ENCODE measurements at places on chromosomes 2 and 18.
A peak's percentile ranks its signal among the peaks of the same experiment; 100 is the strongest.

GRCh38 chr2:58606799-58607198 lies 365.7 kb upstream of the FANCL start:
- DNase-seq = no peak

- peak; percentile 14 for DNase-seq
These were observed 39.4 kb upstream of the GPC1 start for GRCh38 chr2:240395896-240396622.

DNA sequence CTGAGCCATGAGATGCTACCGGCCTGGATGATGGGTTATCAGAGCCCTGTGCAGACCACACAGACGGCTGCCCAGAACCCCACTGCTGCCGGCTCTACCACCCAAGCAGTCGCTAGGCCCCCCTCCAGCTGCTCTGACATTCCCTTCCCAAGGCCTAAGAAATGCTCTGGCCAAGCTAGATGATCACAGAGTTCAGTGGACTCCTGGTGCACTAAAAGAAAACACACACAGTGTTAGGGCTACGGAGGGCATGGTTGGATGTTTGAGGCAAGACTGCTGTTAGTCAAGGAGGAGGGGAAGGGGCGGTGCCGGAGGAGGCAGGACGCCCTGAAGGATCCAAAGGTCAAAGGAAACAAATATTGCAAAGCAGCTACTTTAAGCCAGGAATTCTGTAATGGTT lies 174.5 kb downstream of the MYCN start:
- DNase-seq = no peak

GRCh38 chr18:41121116-41121826 lies 833.8 kb upstream of the PIK3C3 start:
- no peak for DNase-seq

DNA sequence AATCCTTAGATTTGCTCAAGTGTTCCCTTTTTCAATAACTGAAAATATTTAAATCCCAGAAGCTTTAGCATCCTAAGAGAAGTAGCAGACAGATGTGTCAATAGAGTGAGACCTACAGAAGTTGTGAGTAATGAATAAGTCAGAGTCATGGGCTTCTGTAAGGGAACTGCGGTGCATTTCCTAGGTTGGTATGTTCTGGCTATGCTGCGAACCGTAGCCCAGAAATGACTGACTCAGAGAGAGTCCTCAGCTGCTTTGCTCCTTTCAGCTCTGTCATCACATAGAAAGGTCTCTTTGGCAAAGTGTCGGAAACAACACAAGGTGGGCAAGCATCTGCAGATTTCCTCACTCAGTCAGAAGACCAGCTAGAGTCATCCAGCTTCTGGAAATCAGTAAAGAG lies 297.1 kb downstream of the ARHGAP15 start:
- no peak for DNase-seq

DNA sequence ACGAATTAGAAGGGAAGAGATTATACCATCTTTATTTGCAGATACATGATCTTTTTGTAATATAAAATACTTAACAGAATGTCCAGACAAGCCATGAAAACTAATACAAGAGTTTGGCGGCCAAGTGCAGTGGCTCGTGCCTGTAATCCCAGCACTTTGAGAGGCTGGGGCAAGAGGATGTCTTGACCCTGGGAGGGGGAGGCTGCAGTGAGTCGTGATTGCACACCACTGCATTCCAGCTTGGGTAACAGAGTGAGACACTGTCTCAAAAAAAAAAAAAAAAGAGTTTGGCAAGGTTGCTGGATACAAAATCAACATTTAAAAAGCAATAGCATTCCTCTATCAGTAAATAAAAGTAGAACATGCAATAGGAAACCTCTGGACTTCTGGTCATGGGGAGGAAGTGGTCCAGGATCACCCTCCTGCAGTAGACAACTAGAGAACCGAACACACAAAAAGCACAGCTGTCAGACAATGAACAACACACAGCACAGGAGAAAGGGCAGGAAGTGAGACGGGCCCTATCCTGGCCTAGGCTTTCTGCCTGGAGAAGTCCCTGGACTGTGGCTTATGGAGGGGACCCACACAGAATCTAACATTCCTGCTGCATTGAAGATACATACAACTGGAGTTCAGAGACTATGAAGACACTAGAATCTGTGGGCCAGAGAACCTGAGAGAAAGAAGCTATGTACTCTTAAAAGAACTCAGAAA lies 118.9 kb upstream of the ARL4C start:
- DNase-seq = no peak

- no peak for DNase-seq
These were observed 68.0 kb downstream of the COX7A2L start for GRCh38 chr2:42293019-42293418.

- DNase-seq = no peak
These were observed 231.7 kb downstream of the ARL6IP6 start for GRCh38 chr2:152950126-152950525.

DNA sequence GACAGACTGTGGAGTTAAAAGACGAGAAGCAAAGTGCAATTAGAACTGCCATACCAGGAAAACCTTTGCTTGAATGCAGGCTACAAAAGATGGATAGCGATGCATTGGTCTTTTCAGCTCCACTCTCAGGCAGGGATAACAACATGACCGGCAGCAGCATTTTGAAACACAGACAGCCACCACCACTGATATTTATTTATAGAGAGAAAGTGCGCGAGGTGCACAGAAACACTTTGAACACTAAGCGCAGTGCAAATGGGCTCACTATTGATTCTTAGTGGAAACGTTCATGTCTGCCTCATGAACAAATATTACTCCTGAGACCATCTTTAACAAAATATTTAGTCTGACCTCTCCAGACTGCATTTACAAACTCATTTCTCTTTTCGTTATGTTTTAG lies 32.9 kb downstream of the CAVIN2 start:
- no peak for DNase-seq

DNA sequence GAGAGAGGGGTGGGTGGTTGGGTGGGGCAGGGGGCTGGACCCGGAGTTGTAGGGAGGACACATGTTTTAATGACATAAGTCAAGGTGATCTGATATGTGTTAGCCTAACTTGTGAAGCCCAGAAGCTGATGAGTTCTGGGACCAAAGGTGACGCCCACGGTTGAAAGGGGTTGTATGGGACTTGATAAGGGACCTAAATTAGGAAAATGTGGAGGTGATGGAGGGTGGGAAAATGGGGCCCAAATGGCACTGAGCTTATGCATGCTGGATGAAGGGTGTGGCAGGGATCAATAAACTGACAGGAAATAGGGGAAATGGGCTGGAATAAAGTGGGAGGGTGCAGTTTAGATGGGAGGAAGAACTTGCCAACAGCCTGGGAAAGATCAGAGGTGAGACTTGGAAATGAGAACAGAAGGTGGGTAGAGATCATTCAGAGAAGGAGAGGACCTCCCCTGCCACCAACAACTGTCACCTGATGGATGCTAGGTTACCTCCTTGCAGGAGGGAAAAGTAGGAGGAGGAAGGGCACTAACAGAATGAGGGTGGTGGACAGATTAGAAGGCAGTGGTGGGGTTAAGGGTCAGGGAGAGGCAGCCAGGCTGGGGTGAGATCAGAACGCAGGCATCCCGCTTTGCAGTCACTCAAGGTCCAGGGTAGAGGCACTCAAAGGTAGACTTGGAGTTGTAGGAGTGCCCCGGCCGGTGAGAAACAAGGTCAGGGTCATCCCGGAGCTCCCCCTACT lies 15.3 kb downstream of the WNT10A start:
- DNase-seq = no peak

GRCh38 chr18:3594760-3595368 lies 144.9 kb downstream of the TGIF1 start:
- peak; percentile 87 for DNase-seq

DNA sequence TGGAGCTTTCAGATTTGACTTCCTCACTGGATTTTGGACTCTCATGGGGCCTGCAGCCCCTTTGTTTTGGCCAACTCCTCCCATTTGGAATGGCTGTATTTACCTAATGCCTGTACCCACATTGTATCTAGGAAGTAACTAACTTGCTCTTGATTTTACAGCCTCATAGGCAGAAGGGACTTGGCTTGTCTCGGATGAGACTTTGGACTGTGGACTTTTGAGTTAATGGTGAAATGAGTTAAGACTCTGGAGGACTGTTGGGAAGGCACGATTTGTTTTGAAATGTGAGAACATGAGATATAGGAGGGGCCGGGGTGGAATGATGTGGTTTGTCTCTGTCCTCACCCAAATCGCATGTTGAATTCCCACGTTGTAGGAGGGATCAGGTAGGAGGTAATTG lies 233.4 kb upstream of the GALNT5 start:
- DNase-seq = no peak

DNA sequence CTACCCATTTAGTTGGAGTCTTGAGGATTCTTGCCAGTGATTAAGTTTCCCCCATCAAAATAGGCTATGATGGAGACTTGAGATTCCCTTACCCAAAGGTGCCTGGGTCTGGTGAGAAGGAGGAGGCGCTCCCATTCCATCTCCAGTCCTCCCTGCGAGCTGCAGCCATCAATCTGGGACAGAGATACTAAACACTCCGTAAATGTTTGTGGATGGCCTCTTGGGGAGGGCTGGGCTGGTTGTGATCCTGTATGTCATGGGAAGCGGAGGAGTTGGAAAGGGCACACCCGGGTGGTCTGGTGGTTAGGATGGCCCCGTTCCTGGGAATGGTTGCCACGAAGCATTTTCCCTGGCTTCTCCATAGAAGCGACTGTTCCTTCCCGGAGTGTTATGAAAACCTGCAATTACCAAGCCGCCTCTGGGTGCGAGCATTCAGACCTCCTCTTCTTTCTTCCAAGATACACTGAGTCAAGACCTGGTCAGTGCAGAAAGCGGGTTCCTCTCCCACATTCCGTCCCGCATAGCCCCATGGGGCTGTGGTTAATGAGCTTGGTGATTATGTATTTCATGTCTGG lies 196.9 kb downstream of the CTIF start:
- DNase-seq = no peak

DNA sequence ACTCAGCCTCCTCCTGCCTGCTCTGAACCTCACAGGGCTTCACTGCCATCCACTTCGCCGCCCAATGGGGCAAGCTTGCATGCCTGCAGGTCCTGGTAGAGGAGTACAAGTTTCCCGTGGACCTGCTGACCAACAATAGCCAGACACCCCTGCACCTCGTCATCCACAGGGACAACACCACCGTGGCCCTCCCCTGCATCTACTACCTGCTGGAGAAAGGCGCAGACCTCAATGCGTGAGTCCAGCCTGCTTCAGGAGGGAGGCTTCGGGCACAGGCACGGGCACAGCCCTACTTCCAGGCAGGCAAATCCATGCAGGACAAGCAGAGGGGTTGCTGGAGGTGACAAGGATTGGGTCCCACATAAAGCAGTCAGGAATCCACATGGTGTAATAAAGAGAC lies 1.2 kb downstream of the ANKRD53 start:
- peak; percentile 10 for DNase-seq

DNA sequence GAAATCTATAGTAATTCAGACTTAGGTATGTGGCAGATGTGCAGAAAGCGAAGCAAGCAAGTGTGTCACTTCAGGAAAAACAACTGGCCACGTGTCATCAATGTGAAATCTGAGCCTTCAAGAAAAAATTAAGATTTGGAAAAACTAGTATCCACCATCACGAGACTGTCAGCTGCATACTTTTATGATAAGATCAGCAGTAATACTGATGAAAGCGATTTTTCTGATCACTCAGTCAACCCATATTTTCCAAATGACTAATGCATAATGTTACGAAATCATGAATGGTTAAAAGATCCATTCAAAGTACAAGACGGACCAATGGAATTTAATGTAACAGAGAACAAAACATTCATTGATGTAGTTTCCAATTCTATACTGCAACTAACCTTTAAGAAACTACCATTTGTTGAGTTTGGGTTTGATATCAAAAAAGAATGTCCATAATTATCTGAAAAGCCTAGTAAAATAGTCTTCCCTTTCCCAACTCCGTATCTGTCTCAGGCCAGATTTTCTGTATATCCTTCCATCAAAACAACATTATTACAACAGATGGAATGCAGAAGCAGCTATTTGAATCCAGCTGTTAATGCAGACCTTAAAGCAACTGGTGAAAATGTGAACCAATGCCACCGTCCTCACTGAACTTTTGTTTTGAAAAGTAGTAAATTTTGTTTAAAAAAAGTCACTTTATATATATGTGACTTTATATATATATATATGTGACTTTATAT lies 17.0 kb upstream of the BCL2 start:
- no peak for DNase-seq

GRCh38 chr2:54672590-54673456 lies 50.6 kb upstream of the EML6 start:
- no peak for DNase-seq

- no peak for DNase-seq
These were observed 154.1 kb upstream of the BOD1L2 start for GRCh38 chr18:56992777-56993176.

DNA sequence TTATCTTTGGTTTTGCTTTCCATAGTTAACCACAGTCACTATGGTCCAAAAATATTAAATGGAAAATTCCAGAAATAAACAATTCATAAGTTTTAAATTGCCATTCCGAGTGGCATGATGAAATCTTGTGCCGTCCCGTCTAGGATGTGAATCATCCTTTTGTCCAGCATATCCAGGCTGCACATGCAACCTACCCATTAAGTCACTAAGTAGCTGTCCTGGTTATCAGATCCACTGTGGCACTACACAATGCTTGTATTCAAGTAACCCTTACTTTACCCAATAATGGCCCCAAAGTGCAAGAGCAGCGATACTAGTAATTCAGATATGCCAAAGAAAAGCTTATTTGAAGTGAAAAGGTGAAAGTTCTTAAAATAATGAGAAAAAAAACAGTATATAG lies 10.7 kb downstream of the USP34 start:
- no peak for DNase-seq

DNA sequence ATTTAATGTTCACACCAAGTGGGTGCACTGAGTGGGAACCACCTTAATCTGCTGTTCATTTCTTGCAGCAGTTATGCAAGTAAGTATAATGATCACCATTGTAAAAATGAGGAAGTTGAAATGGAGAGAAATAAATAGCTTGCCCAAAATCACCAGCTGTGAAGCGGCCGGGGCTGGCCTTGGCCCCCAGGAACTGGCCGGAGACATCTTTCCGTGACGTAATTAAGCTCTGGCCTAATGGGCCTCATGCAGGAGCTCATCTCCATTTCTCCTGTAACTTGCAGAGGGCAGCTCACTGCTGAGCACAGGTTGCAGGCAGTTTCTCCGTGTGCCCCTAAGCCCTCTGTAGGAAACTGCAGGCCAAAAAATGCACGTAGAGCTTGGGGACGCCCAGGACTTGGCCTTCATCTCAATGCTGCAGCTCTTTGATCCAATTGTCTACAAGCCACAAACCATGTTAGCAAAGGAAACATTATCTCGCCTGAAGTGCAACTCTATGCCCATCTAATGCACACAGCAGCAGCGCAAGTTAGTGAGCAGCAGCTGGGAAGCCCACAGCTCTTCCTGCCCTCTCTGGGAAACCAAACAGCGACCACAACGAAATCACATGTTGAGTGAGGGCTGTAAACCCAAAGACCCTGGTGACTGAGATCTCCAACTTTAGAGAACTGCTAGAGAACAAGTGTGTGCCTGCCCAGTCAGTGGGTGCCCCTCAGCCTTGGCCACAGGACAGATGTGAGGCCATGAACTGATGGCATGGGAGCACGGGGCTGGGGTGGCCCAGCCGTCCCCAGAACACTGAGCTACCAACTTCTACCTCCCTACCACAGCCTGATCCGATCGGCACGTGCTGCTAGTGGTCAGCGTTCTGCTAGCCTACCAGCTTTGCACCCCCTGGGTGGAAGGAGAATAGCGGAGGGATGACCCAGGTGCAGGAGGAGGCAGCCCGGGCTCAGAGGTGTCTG lies 28.8 kb downstream of the APCDD1 start:
- DNase-seq = no peak
